ENCODE measurements at places on chromosomes 2 and 18. TPM values are rescaled to one million over a fixed set of nuclear protein-coding genes. Genes with fewer than 3 reads are reported as not detected.

Gene GLI2
- total RNA-seq, result 0.07 TPM

Gene CACNB4
- total RNA-seq, result 0.43 TPM

Gene DPYSL5
- not detected for total RNA-seq

Gene VWC2L
- 0.07 TPM for total RNA-seq

Gene DNAJB2
- 39.0 TPM for total RNA-seq

Gene MARCHF4
- total RNA-seq, result under 0.01 TPM

Gene CABYR
- total RNA-seq, result 1.4 TPM

Gene LYG2
- not detected for total RNA-seq

Gene SLC9A4
- total RNA-seq, result not detected

Gene GPR55
- total RNA-seq, result not detected

Gene PDE11A
- total RNA-seq, result not detected

Gene TTC39C
- 19.1 TPM for total RNA-seq

Gene ALPP
- total RNA-seq, result not detected

Gene CEP68
- 7.8 TPM for total RNA-seq

Gene CFAP65
- not detected for total RNA-seq

Gene SIX2
- total RNA-seq, result 11.6 TPM

Gene CAPN14
- total RNA-seq, result 1.4 TPM

Gene TRABD2A
- total RNA-seq, result 1.4 TPM

Gene HOXD10
- not detected for total RNA-seq

Gene MIB1
- total RNA-seq, result 74.5 TPM

Gene PRKAG3
- total RNA-seq, result not detected

Gene CHRND
- total RNA-seq, result not detected

Gene CYP26B1
- 2.8 TPM for total RNA-seq

Gene SLC40A1
- total RNA-seq, result 5.0 TPM

Gene SOX11
- under 0.01 TPM for total RNA-seq

Gene CNGA3
- total RNA-seq, result not detected

Gene SH3RF3
- under 0.01 TPM for total RNA-seq

Gene SFTPB
- total RNA-seq, result not detected

Gene SPATA3
- total RNA-seq, result not detected

Gene MOB1A
- total RNA-seq, result 98.9 TPM

Gene ADCYAP1
- total RNA-seq, result not detected

Gene MPP4
- total RNA-seq, result under 0.01 TPM

Gene MORN2
- total RNA-seq, result 6.2 TPM

Gene SLC5A6
- total RNA-seq, result 34.7 TPM
